ENCODE measurements at places on chromosomes 3 and 15.

- no peak for DNase-seq
Observed at GRCh38 chr15:99906793-99907192, 173.6 kb upstream of the LYSMD4 start.

- peak; percentile 33 for DNase-seq
Observed at GRCh38 chr15:68783226-68784058, 37.3 kb downstream of the ANP32A start.

DNA sequence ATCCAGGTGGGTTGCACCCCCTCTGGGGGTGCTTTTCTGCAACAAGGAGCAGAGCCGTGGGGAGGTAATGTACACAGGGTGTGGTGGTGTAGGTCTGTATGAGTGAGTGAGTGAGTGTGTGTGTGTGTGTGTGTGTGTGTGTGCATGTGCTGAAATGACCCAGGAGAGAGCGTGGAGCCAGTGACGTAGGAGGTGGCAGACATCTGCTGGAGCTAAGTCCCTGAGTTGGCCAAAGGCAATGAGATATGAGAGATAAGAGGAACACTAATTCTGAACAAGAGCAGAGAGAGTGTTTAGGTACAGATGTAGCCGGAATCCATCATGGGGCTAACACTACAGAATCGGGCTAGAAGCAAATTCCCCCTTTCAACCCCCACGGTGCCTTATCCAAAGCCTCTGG, 27.6 kb downstream of the BDH1 start:
- DNase-seq: no peak

DNA sequence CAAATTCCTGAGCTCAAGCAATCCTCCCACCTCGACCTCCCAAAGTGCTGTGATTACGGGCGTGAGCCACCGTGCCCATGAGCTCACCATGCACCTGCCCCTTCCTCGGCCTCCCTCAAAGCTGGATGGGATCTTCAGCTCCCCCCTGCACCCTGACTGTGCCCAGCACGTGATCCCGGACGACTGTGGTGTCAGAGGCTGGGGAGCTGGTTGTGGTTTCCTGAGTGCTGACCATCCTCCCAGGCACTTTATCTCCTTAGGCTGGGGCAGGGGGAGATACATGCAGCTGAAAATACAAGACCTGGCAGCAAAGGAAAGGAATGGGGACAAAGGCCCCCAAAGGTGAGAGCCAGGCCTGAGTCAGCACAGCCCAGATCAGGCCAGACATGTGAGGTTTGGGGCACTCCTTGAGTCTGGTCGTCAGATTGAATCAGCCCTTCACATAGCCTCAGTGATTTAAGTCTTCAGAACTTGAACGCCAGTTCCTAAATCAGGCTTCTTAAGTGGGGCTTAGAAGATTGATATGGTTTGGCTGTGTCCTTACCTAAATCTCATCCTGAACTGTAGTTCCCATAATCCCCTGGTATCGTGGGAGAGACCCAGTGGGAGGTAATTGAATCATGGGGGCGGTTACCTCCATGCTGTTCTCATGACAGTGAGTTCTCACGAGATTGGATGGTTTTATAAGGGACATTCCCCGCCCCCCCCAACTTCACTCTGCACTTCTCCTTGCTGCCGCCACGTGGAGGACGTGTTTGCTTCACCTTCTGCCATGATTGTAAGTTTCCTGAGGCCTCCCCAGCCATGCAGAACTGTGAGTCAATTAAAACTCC, 35.8 kb downstream of the PRKCD start:
- peak; percentile 43 for DNase-seq

DNA sequence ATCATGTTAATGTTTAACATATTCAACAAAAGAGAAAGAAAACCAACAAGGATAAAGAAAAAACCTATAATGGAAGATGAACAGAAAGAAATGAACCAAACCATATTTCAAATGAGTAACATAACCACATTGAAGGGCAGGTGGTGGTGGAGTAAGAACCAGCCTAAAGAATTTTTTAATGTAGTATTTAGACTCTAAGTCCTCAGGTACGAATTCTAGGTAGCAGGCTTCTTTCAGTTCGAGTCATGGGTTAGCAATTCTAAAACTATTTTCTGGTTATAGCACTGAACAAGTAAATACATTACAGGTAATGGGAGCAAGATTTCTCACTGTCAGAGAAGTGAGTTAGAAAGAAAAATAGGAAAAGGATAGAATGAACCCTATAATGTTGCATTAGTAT, 24.4 kb downstream of the DCBLD2 start:
- DNase-seq: no peak

DNA sequence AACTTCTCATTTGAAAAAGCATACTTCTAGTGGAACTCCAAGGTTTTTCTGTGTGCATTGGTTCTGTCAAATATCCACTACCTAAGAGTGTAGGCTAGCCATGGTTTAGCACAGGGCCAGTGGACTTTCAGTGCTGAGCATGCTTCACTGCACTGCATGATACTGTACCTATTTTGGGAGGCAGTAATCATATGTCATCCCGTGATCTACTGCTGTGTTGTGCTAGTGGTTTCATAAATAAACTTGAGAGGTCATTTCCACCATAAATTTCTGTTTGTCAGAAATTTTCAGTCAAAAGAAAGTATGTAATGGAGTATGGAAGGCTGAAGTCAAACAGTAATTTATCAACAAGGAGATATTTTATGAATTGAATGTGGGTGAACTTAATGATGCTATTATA, 203.6 kb downstream of the ROBO1 start:
- DNase-seq: no peak
